ENCODE measurements at places on chromosomes 3 and 15. TPM values are rescaled to one million over a fixed set of nuclear protein-coding genes. Genes with fewer than 3 reads are reported as not detected.

- DNase-seq: no peak
Measured at GRCh38 chr15:92409006-92409405, 15.3 kb downstream of the ST8SIA2 start.

The DNAJC17 gene
- 16.3 TPM for total RNA-seq

GRCh38 chr3:46713050-46713897 lies 4.4 kb downstream of the PRSS50 start:
- DNase-seq: peak; percentile 46

DNA sequence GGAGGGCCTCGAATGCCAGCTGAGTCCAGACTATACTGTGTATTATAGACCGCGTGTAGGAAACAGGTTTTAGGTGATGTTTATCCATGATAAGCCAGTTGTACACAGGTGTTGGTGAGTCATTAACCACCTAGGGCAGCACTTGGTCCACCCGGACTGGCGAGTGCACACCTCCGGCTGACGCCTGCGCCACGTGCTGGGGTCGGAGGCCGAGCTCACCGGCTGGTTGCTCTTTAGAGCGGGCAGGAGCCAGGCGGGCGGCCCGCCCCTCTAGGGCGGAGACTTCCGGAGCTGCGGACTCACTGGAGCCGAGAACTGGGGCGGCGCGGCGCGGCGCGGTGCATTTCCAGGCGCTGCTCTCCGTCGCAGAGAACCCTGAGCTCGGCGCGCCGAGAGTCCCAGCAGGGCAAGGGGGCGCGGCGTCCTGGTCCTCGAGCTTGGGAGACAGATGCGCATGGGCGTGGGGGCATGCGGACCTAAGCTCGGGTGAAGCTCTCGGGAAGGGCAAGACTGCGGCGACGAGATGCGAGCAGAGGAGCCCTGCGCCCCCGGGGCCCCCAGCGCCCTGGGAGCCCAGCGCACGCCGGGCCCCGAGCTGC lies at the start of gene ESYT3:
Gene ESYT3 (plus strand): TSS at position 341 of the 599 bp plus-strand sequence. CDS start 183 bp downstream, at position 524.
- DNase-seq: peak; percentile 85

The CPN2 gene
- not detected for total RNA-seq

The SOX2 gene
- 4.9 TPM for total RNA-seq

- DNase-seq: no peak
Measured at GRCh38 chr15:73650416-73651126, 17.4 kb upstream of the NPTN start.

The TMEM212 gene
- not detected for total RNA-seq

The RHOV gene
- total RNA-seq: not detected

- no peak for DNase-seq
Measured at GRCh38 chr3:307182-307581, 110.6 kb downstream of the CHL1 start.

The KCNMB2 gene
- 1.6 TPM for total RNA-seq

The TMEM44 gene
- total RNA-seq: 5.0 TPM

The NPRL2 gene
- 19.1 TPM for total RNA-seq

DNA sequence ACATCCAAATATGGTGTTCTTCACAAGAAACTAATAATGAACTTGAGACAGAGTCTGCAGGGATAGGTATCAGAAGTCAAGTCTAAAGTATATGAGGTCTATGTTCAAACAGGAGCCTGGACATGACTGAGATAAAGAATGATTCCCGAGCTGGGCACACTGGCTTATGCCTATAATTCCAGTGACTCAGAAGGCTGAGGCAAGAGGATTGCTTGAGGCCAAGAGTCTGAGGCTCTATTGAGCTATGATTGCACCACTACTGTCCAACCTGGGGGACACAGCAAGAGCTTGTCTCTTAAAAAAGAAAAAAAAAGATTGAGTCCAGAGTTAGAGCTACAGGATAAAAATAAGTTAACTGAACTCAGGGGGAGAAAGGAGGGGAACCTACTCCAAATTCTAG lies 246.5 kb downstream of the LRRN1 start:
- no peak for DNase-seq

DNA sequence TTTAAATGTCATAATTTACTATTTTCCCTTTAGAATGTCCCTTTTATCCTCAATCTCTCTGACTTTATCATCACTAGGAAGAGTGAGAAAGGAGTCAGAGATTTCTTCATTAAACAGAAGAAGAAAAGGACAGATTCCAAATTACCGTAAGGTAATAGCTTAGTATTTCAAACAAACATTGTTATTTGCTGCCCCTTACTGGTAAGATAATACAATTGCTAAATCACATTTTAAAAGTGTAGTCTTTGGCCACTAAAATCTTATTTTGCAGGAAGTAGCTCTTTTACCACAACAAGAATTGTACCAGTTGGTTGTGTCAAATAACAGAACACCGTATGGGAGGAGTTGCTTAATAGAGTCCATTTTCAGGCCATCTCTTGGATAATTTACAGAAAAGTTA lies 53.7 kb downstream of the CGGBP1 start:
- DNase-seq: no peak

- no peak for DNase-seq
Measured at GRCh38 chr15:99614749-99615288, 49.0 kb downstream of the MEF2A start.

GRCh38 chr3:194481103-194481502 lies 5.7 kb downstream of the ATP13A3 start:
- DNase-seq: no peak

The GPR171 gene
- 0.55 TPM for total RNA-seq

The ADIPOQ gene
- total RNA-seq: 0.54 TPM

The CHRNA7 gene
- total RNA-seq: 0.54 TPM
